ENCODE measurements at places on chromosomes 13 and 19.

GRCh38 chr19:35462476-35462953 is 14.5 kb downstream of the FFAR2 start:
- DNase-seq: no peak

GRCh38 chr19:17943274-17944221 is 10.7 kb downstream of the CCDC124 start:
- DNase-seq: no peak

GRCh38 chr13:26132756-26133155 is 80.9 kb upstream of the SHISA2 start:
- DNase-seq: no peak

DNA sequence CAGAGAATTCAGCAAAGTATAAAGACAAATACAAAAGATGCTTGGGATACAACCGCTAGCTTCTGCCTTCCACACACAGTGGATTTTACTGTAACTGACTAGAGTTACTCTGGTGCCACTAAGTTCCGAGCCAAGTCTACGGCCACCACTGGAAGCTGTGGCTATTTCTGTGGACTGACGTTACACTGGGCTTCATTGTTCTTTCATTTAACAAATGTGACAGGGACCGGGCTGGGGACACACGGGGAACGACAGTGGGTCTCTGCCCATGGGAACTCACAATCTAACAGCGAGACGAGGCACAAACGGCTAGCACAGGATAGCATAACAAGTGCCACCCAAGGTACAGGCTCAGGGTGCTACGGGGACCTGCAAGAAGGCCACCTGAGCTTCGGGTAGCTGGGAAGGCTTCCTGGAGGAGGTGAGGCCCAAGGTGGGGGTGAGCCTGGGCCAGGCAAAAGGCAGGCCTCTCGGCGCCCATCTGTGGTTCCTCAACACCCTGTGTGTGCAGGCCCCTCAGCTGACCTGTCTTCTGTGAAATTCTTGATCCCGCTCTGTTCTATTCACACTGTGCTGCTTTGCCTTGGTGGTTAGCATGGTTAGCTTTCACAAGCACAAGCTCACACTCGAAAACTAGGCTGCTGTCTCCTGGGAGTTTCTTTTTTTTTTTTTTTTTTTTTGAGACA is 10.3 kb upstream of the IL4I1 start:
- DNase-seq: no peak

- no peak for DNase-seq
Measured at GRCh38 chr13:112181336-112182067, 114.6 kb downstream of the SOX1 start.

GRCh38 chr13:51619614-51620013 is 35.4 kb downstream of the WDFY2 start:
- DNase-seq: no peak

DNA sequence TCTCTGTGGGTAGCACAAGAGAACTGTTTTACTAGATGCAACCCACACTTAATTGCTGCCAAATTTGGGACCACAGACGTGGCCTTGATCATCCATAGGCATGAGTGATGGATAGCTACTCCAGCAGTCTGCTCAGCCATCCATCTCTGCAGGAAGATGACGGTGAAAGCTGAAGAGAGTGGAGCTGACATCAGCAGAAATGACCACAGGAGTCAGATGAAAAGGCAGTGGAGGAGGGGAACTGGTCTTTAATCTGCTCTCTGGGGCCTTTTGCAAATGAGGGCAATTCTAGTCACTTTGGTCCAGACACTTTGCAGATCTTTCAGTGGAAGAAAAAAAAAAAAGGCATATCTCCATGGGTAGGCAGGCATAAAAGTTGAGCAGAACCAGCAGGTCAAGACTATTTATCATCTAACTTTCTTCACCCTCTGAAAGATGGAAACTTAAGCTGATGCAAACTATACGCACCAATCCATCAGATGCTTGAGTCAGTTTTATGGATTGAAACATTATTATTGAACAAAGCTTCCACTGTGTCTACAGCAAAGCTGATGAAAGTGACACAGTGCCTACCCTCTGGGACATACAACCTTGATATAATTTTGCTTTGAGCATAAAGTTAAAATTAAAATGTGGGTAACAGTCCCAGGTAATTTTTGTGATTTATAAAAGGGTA is 281.6 kb upstream of the OBI1 start:
- no peak for DNase-seq

DNA sequence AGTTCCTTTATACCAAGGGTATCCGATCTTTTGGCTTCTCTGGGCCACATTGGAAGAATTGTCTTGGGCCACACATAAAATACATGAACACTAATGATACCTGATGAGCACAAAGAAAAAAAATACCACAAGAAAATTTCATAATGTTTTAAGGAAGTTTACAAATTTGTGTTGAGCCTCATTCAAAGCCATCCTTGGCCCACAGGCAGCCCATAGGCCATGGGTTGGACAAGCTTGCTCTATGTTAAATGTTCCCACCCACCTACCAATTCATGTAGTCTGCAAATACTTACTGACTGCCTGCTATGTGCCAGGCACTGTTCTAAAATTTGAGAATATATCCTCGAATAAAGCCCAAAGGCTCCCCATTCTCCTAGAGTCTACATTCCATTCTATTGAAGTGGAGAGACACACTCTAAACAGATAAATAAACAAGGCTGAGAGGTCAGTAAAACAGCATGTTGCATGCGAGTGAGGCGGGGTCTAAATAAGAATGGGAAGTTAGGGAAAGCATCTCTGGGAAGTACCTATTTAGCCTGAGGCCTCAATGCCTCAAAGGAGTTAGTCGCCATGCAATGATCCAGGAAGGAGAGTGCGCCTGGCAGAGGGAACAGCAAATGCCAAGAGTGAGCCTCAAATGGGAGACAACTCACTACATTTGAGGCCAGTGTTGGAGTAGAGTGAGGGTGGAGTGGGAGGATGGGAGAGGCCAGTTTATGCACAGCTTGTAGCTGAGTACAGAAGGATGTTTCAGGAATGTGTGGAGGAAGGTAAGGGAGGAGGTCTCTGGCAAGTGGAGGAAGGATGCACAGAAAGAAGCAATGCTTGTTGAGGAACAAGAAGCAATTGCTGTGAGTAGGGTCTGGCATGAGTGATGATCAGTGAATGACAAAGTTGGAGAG is 52.5 kb upstream of the CLDN10 start:
- no peak for DNase-seq

All from fibroblast of the conjunctiva (primary cell).